ENCODE measurements at places on chromosomes 7 and 10.
A peak's percentile ranks its signal among the peaks of the same experiment; 100 is the strongest.

- DNase-seq: no peak
Measured at GRCh38 chr10:114479307-114479706, 75.0 kb upstream of the AFAP1L2 start.

GRCh38 chr7:88219781-88220747, at the start of gene SRI:
SRI (minus strand) TSS chr7:88220038; CDS start chr7:88220026, 12 bp downstream.
- DNase-seq: peak; percentile 89

DNA sequence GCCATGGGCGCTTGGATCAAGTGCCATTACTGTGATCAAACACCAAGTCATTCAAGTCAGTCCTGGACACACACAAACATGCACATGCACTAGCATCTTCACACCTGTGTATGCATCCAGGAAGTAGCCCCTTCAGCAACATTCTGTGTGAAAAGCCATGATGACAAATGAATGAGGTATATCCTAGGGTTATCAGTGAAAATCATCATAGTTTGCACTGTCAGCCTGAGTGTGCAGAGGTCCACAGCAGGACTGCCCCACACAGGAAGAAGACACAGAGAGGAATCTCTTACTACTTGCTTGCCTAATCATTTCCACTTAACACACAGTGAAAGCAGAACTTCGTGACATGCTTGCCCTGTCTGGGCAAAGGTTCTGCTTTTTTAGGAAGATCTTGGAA, 184.0 kb upstream of the ADO start:
- peak; percentile 94 for DNase-seq

DNA sequence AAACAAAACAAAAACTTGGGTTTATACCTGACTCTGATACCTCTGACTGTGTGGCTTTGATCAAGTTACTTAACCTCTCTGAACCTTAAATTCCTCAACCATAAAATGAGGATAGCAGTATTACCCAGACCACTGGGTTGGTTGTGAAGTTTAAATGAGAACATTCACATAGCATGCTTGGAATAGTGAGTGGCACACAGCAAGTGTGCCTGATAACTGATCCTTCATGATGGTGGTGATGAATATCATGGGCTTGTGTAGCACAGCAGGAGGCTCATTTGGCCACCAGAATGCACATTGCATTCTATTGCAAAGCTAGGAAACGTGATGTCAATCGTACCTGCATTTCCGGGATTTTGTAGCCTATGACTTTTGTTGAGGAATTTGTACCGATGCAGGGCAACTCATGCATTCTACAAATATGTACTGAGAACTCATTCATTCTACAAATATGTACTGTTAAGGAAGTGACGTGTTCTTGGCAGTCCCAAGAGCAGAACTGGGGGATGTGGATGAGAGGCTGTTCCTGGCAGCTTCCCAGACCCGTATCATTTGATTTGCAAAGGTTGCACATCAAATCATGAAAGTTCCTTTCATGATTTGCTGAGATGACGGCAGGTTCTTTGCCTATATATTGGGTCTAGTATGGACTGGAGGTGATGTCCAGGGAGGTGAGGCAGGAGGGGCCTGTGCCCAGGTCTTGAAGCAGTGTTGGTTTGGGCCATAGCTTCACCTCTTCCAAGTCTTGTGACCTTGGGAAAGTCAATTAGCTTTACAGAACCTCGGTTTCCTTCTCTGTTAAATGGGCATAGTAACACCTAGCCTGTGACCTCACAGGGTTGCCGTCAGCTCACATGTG, 94.6 kb upstream of the SMNDC1 start:
- DNase-seq: no peak

GRCh38 chr7:44580945-44581878, 819 bp downstream of the TMED4 start:
- DNase-seq: no peak

DNA sequence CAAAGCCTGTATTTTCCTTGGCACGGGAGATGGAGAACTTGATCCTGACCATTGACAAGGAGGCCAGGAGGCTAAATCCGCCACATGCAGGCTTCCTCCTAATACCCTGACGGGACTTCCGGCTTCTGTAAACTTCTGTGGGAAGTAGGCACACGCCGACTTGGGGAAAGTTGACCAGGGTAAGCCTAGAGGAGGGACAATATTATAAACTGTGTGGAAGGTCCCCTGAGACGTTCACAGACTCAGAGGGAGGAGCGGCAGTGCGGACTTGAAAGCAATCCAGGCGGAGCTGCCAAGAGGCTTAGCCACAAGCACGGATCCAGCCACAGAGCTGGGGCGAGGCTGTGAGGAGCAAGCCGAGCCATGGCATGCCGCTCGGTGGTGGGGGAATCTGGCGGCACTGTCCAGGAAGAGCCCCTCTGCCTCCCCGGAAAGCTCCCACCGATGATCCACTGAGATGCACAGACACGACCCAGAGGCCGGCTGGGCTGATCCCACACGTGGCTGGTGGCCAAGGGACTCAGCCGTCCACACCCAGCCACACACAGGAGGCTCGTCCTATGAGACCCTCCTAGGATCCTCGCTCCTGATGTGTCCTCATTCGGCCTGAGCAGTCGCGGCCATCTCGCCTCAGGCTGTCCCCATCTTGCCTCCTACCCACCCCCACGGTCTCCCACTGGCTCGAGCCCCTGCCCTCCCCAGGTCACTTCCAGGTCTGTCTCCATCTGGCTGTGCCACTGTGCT, 40.0 kb upstream of the INSIG1 start:
- DNase-seq: no peak

DNA sequence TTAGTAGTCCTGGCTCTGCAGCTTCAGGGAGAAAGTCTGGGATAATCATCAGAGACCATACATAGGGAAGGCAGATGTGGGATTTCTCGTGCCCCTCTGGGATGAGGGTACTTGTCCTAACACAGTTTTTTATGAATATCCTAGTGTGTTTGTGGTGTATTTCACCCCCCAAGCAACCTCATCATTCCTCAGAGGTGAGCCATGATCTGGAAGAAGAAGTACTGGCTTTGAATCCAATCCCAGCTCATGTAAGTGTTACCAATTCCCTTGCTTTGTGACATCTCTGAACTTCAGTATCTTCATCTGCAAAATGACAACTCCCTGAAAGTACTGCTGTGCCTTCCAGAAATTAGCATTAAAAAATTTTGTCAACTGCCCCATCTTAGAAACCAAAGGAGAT, 347.5 kb upstream of the ZMIZ1 start:
- no peak for DNase-seq

DNA sequence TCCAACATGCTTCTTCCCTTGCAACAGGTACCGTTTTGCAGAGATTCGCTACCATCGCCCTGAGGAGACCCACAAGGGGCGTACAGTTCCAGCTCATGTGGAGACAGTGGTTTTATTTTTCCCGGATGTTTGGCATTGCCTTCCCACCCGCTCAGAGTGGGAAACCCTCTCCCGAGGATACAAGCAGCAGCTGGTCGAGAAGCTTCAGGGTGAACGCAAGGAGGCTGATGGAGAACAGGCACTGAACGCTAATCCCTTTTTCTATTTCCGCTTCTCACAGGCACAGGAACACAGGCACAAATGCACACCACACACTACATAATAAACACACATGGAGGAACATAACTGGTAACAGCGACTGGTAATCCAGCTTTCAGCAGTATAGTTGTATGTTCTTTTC, 35.2 kb downstream of the CCAR1 start:
- no peak for DNase-seq

- no peak for DNase-seq
Measured at GRCh38 chr7:66282591-66282935, 77.4 kb downstream of the TPST1 start.

DNA sequence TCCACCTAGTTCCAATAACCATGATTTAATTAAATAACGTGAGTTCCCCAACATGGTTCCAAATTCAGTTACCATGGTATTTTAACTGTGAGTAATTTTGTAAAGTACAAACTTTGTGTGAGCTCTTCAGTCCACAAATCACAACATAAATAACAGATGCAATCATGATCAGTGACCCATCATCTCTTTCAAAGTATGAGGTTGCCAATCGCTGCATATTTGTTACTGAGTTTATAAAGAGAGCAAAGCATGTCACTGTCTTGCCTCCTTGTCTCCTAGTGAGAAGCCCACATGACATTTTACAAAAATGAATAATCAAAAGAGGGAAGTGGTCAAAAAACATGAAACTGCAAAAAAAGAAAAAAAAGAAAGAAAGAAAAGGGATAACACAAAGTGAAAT, 69.1 kb upstream of the PDSS1 start:
- DNase-seq: peak; percentile 51
